ENCODE measurements at places on chromosomes 3 and 15. TPM values are rescaled to one million over a fixed set of nuclear protein-coding genes. Genes with fewer than 3 reads are reported as not detected.
A peak's percentile ranks its signal among the peaks of the same experiment; 100 is the strongest.

Gene HHLA2
- total RNA-seq, result not detected

Gene ARHGAP31
- total RNA-seq, result 25.9 TPM

Gene GOLGA6B
- total RNA-seq, result not detected

Gene GJD2
- total RNA-seq, result not detected

Gene TRIM42
- total RNA-seq, result not detected

Gene SPINT1
- 1.0 TPM for total RNA-seq

Gene MINAR1
- 0.50 TPM for total RNA-seq

Gene TEX55
- total RNA-seq, result not detected

Gene STRIT1
- not detected for total RNA-seq

Gene DPPA4
- not detected for total RNA-seq

Gene CLDN18
- total RNA-seq, result 0.40 TPM

DNA sequence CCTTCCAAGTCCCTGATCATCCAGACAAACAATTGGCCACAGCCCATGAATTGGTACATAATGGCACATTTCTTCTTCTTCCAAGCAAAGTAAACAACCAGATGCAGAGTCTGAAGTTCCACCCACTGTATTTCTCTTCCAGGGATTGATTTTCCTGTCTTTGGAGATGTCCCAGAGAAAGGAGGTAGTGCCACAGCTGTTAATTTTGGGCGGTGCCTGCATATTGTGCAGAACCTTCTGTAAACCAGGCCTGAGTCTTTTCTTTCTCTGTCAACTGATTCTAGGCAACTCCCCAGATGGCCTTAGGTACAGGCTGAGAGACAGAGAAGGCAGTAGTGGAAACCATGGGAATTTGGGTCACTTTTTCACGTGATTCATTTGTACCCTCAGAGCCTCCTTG is 73.5 kb upstream of the TNIK start:
- DNase-seq, result peak; percentile 47

DNA sequence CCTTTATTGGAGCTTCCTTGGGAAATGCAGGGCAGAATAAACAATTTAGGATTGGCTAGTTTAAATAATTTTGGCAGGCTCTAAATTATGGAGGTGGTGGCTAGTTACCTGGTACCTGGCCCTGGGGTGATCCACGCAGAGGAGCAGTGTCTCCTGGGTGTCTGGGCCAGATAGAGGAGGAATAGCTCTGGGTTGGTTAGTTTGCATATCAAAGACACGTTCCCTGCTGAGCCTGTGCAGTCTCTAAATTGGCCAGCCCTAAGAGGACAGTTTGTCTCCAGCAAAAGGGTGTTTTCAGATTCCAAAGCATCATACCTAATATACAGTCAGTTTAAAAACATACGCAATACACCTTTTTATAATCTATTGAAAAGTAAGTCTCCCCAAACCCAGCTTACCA is 333.3 kb upstream of the TPM1 start:
- DNase-seq, result no peak

- peak; percentile 53 for DNase-seq
Measured at GRCh38 chr3:64674591-64675076, 13.2 kb downstream of the ADAMTS9 start.

- no peak for DNase-seq
Measured at GRCh38 chr15:83904107-83905040, 250.5 kb downstream of the ADAMTSL3 start.

- no peak for DNase-seq
Measured at GRCh38 chr3:169405076-169405475, 258.4 kb downstream of the MECOM start.

- DNase-seq, result no peak
Measured at GRCh38 chr3:63972196-63972595, 51.1 kb downstream of the PSMD6 start.

DNA sequence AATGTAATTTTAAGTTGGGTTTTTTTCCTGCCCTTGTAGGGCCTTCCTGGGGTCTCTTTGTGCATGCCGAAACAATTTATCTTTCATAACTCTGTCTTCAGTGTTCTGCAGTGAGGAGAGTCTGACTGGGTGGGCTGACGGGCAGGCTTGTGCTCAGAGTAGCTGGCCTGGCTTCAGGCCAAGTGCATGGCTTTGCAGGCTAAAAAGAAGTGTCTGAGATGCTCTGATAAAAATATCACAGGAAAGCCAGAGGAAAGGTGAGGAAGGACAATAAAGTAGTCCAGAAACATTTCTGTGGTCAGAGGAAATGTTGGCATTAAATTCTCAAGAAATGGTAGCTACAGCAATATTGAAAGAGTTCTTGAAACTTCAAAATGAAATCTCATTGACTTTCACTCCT is 25.5 kb downstream of the ST3GAL6 start:
- no peak for DNase-seq

DNA sequence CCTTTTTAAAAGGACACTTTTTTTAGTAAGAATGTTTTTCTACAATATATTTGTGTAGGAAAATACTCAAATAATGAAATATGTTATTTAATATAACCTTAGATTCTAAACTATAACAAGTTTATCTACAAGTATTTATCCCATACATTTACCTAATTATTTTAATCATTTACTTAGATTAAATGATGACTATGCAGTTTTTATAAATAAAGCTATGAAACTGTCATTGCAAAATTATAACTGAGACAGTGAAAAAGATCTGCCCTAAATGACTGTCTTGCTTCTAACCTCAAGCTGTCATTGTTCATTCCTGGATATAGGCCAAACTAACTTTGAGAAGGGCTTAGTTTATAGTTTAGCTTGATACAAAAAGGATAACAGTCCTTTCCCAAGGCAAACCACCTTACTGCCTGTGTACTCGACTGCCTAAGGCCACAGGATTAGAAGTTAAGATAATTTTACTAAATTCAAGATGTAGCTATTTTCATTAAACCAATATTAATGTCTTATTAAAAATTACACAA is 84.1 kb downstream of the GLDN start:
- DNase-seq, result no peak

- no peak for DNase-seq
Measured at GRCh38 chr3:13237776-13238490, 164.7 kb upstream of the IQSEC1 start.

DNA sequence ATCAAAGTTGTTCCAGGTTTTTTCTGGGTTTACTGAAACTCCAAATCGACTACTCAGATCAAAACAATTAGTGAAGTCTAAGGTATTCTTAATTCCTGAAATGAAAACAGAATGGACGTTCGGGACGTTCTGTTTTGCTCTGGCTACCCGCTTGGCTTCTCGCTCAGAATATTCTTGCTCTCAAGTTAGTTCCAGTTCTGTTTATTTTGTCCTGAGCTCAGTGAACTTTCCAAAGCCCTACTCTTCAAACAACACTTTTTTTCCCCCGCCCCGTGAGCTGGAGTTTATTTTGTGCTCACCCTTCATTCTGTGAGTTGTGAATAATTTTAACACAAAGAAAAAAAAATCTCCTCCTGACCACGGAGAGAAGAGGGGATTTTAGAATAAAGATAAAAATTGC is 72.6 kb downstream of the SAMMSON start:
- DNase-seq, result no peak

- no peak for DNase-seq
Measured at GRCh38 chr15:67957435-67958132, 96.5 kb upstream of the PIAS1 start.

GRCh38 chr3:16834753-16835152 is 50.0 kb upstream of the PLCL2 start:
- DNase-seq, result no peak

DNA sequence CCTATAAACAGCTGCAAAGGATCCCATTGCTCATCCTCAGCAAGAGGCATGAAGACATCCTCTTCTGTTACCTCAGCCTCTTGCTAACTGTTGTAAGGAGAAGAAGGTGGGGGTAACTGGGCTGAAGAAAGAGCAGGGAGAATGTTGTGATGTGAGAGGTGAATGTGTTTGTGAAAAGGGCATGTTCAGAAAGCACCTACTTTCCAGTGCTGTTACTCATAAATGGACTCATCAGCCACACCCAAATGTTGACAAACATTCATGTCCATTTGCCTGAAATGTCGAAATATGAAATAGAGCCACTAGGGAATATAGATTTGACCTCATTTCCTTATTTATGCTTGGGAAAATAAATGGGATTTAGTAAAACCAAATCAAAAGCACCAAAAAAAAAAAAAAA is 12.6 kb downstream of the SLC24A1 start:
- no peak for DNase-seq

DNA sequence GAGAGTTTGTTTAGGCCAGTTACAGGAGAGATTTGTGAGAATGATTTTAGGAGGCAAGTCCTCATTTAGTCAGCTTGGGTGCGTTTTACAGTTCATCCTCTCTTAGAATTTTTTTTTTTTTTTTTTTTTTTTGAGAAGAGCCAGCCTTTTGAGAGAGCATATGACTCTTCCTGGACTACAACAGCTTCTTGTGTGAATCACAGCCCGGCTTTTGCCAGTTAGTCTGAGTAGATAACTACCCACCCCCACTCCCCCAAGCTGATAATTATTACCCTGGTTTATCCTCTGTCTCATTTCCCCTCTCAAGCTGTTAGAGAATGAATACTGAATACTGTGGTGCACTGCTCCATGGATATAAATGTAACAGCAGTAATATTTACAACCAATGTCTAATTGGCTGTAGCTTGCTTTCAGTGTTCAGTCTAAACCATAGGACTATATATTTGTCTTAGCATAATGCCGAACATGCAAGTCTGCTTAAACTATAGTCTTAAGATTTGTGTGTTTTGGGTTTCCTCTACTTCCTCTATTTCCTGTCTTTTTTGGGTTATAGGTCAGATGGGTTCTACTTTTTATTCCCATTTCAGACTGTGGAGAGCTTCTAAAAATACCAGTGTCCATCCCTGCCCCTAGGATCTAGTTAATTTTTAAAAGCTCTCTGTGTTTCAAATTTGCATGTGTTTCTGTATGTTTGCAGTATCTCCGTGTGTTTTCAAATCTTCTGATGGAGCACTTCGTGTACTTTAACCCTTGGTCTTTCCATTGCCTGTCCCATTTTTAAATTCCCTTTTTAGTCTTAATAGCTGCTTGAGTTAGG is 8.0 kb downstream of the CHD2 start:
- DNase-seq, result no peak

- DNase-seq, result no peak
Measured at GRCh38 chr3:54481606-54482365, 359.4 kb downstream of the CACNA2D3 start.

- no peak for DNase-seq
Measured at GRCh38 chr3:159158213-159158612, 356.4 kb downstream of the MFSD1 start.

DNA sequence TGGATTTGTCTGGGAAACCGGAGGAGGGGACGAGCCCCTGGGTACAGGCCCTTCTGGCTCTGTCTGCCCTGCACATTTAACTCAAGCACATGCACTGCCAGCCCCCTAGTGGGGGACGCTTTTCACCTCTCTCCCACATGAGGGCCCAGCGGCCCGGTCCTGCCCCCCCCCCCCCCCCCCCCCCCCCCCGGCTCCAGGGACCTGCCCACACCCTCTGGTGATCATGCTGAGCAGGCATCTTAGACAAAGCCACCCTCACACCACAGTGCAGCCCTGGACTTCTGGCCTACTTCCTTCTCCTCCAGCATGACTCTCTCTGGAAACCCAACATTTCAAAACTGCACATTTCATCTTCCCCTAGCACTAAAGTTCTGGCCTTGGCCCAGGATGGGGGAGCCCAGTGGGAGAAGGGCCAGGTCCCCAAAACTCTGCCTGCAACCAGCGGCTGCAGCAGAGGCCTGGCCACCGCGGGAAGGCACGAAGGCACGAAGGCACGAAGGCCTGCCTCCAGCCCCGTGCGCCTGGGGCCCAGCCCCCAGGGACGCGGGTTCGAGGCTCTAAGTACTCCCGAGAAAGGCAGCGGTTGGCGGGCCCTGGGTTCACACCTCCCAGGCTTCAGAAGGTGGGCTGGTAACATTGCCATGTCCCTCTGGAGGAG is 14.1 kb downstream of the KLF15 start:
- no peak for DNase-seq

DNA sequence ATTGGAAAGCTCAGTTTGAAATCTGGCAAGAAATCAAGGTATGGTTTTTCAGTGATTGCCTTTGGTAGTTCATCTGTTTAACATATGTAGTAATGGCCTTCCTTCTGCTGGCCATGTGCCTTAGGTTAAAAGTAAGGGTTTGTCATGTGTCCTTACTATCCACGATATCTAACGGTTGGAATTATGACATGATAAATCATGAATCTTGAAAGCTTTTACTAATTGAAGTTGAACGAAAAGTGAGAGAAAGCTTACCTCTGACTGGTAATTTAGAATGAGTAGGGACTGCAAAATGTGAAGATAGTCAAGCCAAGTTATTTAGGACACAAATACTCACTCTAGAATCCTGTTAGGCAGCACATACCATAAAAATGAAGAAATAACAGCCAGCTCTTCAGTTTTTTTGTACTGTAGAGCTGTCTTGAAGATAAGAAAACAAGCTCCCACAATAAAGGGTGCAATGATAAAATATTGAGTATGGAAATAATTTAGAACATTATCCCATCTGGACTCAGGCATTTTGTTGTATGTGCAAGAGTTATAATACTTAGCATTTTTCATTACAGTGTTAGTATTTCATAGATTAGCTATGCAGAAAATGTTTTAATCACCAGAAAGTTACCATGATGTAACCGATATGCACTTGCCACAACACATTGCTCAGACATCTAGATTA is 303.4 kb downstream of the ZNF385D start:
- DNase-seq, result no peak

DNA sequence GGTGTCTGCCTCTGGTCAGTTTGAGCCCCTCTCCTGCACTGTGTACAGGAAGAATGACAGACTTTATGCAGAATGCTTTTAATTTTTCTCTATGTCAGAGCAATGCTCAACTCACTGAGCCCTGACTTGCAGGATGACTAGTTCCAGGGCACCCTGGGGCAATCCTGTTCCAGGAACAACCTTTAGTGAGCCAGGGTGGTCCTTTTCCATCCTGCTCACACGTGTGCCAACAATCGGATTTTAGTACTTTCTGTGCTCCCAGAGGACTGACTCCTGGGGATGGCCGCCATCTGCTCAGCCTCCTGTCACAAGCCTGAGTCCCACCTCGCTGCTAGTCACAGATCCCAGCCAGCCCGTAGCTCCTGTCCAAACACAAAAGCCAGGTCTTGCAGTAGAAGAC is 48.2 kb upstream of the ALDH1A3 start:
- no peak for DNase-seq

- DNase-seq, result no peak
Measured at GRCh38 chr3:178529606-178530225, 6.5 kb upstream of the KCNMB2 start.

- peak; percentile 82 for DNase-seq
Measured at GRCh38 chr3:43862470-43862869, 171.7 kb downstream of the ABHD5 start.
